Esophagus squamous epithelium (tissue), 5 donors: ENCODE measurements at places on chromosomes 1 and 21.

DNA sequence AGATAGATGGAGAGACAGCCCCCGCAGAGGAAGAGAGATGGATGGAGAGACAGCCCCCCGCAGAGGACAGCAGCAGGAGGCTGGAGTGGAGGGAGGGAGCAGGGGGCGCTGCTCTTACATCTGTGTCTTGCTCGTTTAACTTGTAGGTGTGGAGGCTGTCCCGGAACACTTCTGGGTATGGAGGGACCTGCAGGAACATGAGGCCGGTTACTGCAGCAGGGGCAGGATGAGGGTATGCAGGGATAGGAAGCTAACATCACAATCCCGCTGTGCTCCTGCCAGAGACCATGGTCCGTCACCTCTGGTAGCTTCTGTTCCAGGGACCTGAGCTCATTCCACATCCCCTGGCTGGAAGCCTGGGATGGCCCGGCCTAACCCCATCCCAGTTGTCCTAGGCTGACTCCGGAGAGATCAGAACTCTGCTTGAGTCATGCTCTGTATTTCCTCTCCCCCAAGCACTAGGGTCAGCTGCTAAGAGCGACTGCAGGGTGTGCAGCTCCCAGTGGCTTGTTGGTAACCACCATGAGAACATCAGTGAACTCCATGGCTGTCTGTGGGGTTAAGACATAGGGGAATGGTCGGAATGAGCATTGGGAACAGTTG is 36.7 kb upstream of the GOLT1A start:
- no peak for DNase-seq

- DNase-seq = no peak
Measured at GRCh38 chr1:232655028-232655745, 25.3 kb upstream of the SIPA1L2 start.

DNA sequence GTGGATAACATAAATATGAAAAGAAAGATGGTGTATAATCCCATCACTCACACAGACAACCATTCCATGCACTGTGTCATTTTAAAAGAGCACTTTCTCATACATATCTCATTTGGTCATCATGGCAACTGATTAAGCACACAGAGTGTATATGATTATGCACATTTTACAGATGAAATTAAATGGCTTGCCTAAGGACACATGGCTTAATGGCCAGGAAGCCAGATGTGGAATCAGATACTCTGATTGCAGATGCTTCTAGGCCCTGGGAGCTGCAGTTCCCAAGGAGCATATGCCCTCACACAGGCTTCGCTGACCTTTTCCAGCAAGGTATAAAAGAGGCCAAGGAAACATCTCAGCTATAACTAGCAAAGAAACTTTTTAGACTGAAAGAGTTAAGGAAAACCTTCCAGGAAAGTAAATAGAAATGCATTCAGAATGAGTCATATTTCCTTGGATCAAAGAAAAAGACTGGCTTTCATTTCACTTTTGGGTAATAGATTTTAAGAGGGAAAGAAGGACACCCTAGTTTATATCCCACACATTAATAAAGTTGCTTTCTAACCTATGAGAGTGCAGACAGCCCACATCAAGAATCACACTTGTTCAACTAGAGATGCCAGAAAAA is 19.6 kb upstream of the FAM89A start:
- no peak for DNase-seq

DNA sequence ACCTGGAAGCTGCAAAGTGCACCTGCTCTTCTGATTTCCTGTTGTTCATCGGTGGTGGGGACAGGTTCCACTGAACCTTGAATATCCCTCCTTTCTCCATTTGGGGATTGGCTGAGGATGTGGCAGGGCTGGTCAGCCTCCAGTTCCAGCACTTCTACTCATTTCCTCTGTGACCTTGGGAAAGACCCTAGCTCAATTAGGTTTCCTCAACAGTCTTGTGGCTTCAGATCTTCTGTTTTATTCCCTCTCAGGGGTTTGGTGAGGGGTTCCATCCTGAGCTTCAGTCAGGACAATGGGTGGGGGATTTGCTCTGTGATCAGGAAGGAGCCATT is 317.1 kb upstream of the PROX1 start:
- DNase-seq = no peak

DNA sequence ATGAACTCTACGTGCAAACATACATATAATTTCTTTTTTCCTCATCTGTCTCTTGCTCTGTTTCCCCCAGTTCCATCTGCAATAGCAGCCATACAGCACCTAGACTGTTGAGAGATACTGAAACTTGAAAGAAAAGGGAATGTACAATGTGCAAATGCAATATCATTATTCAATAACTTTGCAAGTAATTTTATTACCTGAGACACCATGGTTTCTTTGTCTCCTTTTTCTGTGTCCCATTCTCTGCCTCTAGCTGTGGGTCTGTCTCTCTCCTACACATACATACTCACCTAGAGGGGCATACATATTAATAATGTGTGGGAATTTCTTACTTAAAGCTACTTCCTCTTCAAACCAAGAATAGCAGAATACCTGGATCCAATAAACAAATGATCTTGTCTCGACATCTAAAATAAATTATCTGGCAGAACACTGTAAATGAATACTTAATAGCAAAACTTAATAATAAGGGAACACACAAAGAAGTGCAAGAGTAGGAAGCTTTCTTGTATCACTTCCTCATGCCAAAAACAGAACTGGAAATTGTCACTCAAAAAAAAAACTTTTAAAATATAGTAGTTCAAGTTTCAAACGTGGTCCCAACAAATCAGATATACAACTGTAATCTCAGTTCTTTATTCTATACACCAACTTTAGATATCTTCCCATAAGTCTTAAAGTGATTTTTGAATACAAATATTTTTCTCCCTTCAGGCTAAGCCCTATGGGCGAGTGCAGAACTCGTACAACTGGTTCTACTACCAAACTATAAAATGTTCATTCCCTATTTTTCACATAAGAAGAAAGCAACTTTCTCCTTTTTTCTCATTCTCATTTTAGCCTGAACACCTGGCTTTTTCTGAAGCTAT is 194.6 kb downstream of the NRIP1 start:
- DNase-seq = no peak

DNA sequence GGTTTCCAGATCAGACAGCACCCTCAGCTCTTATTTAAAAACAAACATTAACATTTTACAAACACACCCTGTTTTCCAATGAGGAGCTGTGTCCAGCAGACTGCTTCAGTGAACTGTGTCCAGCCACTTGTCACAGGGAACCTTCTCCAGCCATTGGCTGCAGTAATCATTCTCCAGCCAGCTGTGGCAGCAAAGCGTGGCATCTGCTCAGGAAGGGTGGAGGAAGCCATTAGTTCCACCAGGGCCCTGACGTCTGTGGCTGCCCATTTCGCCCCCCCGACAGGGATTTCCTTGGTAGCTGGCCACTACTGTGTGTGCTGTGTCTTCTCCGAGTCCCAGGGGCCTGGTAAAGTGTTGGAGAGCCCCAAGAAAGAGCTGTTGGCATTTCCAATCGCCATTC is 62.9 kb upstream of the SELENON start:
- no peak for DNase-seq

- DNase-seq = no peak
Measured at GRCh38 chr1:173208146-173208545, 1.0 kb upstream of the TNFSF4 start.

DNA sequence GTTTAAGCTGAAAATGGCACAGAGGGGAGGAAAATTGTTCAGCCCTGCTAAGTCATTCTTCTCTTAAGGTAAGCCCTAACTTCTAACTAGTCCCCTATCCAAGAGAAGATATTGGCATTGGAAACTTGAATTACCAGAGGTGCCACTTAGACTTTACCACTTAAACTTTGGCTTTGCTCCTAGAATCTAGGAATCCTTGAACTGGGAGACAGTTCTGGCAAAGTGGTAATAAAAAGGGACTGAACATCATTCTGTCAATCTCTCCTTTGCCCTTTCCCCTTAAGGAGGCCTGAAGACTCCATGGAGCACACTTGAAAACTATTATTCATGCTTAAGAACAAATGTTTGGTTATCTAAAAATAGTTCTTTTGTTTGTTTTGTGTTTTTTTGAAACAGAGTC is 8.4 kb downstream of the ATP1A4 start:
- no peak for DNase-seq

DNA sequence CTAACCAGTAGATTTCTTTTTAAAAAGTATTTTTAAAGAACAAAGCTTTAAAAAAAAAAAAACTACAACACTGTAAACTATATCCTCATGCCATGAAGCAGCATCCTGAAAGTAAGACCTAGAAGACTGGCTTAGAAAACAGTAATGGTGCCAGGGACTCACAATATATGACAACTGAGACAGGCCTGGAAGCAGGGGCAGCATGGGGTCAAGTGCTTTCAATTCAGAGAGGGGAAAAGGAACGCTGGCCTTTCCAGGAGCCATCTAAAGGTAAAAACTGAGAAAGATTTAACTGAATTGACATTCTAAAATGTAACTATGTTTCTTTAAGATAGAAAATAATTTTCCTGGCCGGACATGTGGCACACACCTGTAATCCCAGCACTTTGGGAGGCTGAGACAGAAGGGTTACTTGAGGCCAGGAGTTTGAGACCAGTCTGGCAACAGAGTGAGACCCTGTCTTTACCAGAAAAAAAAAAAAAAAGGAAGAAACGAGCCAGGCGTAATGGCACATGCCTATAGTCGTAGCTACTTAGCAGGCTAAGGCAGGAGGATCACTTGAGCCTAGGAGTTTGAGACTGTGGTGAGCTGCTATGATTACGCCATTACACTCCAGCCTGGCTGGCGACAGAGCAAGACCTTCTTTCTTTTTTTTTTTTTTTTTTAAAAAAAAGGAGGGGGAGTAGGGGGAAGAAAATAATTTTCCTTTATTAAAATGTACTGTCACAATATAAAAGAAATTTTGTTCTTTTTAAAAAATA is 54.1 kb downstream of the SLC35D1 start:
- DNase-seq = no peak
